ENCODE measurements at places on chromosomes 13 and 19.
A peak's percentile ranks its signal among the peaks of the same experiment; 100 is the strongest.

GRCh38 chr19:4177146-4177545 lies 5.2 kb downstream of the SIRT6 start:
- DNase-seq: no peak

DNA sequence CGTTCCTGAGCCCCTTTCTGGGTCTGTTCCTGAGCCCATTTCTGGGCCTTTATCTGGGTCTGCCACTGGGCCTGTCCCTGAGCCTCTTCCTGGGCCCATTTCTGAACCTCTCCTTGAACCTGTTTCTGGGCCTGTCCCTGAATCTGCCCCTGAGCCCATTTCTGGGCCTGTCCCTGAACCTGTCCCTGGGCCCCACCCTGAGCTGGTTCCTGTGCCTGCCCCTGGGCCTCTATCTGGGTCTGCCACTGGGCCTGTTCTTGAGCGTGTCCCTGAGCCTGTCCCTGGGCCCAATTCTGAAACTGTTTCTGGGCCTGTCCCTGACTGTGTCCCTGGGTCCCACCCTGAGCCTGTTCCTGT lies 40.4 kb upstream of the GRTP1 start:
- no peak for DNase-seq

- DNase-seq: peak; percentile 70
Measured at GRCh38 chr13:27797228-27797624, 4.9 kb downstream of the GSX1 start.

DNA sequence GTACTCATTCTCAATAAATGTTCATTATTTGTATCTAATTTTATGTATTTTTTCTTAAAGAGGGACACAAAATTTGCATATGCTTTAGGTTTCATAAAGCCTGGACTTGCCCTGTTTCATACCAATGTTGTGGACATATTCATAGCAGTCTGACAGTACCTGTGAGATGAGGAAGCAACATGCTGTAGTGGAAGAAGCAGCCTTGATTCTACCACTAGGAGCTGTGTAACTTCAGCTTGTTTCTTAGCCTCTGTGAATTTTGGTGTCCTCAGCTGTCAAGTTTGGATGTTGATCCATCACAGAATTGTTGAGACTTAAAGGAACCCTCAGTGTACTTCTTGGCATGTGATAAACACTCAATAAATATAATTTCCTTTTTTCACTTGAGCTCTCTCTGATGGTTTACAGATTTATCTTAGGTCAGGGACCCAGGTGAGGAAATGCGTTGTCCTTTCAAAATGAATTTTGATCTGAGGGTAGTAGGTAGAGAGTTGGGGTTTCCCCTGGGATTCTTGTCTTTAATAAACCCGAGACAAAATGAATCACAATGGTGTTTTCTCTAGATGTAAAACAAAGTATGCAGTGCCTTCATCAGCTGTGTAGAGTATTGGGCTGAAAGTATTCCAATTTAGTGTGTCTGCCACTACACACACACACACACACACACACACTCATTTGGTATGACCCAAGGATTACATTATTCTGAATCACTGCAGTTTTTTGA lies 152.1 kb downstream of the KCNRG start:
- DNase-seq: no peak

- DNase-seq: no peak
Measured at GRCh38 chr19:13844130-13844631, 32.8 kb upstream of the NANOS3 start.

DNA sequence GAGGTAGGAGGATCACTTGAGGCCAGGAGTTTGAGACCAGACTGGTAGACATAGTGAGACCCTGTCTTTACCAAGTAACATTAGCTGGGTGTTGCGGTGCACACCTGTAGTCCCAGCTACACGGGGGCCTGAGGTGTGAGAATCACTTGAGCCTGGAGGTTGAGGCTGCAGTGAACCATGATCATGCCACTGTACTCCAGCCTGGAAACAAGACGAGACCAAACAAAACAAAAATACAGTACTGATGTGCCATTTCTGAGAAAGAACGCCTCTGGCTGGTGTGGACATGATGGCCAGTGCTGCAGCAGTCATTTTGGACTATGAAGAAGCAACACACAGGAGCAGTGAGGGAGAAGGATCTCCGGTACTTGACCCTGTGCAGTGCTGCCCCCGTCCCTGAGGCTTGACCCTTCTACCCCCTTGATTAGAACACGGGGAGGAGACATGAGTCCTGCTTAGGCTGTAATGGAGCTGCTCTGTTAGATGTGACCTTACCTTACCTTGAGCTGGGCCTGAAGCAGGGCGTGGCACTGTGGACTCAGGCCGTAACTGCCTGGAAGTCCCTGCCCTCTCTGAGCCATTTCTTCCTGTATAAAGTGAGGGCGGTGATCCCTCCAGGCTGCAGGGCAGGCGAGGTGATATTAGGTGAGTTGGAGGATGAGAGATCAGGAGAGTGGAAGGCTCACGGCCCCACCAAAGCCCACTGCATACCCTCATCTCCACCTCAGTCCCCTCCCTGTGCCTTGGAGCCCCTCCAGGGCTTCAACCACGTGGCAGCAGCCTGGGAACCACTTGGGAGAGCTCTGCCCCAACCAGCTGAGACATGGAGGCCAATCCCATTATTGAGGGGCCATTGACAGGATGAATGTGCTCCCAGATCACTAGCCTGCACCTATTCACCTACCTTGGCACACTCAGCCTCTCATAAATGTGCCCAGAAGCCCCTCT lies 5.9 kb downstream of the RPL18A start:
- DNase-seq: peak; percentile 54

DNA sequence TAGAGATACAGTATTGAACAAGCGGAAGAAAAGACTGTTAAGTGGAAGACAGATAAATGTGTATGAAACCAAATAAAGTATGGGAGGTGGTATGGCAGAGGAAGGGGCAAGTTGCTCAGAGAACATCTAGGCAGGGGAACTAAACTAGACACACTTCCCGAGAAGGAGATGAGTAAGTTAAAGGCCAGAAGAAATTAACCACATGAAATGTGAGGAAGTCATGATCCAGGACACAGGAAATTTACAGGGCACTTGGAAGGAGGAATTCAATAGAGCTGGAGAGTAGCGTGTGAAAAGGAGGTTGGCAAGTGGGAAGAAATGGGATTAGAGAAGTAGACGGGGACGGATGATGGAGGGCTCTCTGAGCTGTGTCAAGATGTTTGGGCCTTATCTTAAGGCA lies 208.8 kb downstream of the COG6 start:
- no peak for DNase-seq

- DNase-seq: peak; percentile 97
Measured at GRCh38 chr13:28574617-28575142, 79.8 kb upstream of the FLT1 start.

- no peak for DNase-seq
Measured at GRCh38 chr13:30991922-30992321, 59.5 kb downstream of the TEX26 start.

GRCh38 chr13:46468570-46469463 lies 81.8 kb upstream of the RUBCNL start:
- no peak for DNase-seq
